Fibroblast of upper back skin (primary cell): ENCODE measurements at places on chromosomes 13 and 19.
A peak's percentile ranks its signal among the peaks of the same experiment; 100 is the strongest.

DNA sequence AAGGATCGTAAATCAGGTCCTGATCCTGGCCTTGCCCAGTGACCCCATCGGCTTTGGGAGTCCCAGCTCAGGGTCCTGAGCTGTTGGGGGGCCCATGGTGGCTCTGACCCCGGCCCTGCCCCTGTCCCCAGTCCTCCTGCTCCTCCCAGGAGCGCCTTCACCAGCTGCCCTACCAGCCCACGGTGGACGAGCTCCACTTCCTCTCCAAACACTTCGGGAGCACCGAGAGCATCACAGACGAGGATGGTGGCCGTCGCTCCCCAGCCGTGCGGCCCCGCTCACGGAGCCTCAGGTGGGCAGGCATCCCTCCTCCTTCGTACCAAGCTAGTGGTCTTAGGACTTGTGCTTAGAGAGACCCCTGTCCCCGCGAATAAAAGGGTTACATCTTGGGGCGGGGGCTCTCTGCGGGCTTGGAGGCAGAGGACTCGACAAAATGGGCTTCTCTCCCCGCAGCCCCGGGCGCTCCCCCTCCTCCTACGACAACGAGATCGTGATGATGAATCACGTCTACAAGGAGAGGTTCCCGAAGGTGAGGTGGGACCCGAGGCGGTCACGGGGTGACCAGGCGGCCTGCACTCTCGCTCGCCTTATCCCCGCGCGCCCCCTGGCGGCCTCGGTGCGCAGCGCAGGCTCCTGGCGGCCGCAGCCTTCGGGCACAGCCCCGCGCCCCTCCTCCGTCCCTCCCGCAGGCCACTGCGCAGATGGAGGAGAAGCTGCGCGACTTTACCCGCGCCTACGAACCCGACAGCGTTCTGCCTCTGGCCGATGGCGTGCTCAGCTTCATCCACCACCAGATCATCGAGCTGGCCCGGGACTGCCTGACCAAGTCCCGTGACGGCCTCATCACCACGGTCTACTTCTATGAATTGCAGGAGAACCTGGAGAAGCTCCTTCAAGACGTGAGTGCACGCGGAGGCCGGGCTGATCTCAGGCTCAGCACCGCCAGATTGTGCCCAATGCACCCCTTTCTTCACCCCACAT is 9.1 kb downstream of the MAST1 start:
- peak; percentile 72 for DNase-seq

DNA sequence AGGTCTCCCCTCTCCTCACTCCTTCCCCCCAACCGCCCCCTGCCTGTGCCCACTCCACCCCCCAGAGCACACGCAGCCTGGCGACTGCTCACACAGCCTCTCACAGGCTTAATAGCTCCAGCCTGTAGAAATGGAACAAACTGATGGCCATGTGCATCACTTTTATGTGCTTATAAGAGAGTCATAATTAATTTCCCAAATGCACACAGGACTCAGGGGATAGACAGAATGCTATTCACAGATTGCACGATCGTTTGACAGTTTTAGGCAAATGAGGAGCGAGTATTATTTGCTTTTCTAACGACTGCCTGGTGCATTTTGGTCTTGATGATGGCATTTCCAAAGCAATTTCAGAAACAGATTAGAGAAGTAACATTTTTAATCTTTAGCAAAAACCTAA is 97.7 kb upstream of the VSTM2B start:
- no peak for DNase-seq

DNA sequence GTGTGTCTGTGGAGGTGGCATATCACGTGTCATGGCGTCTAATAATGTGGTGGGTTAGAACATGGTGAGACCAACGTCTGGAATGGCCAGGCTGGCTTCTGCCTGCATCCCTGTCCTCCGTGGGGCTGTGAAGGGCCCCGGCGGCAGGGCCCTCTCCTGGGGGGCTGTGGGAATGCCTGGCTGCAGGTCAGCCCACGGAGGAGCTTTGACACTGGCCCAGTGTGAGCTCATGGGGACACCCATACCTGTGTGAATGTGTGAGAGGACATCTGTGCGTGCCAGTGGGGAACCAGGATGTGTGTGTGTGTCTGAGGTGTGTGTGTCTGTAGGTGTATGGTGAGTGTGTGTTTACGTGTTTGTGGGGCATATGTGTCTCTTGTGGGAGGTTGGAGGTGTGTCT is 300.1 kb downstream of the TEX29 start:
- DNase-seq, result no peak

- DNase-seq, result peak; percentile 67
Measured at GRCh38 chr19:17220207-17220758, 5.1 kb downstream of the USE1 start.

GRCh38 chr19:17304386-17305215 is 1.1 kb upstream of the MRPL34 start:
- DNase-seq, result no peak

DNA sequence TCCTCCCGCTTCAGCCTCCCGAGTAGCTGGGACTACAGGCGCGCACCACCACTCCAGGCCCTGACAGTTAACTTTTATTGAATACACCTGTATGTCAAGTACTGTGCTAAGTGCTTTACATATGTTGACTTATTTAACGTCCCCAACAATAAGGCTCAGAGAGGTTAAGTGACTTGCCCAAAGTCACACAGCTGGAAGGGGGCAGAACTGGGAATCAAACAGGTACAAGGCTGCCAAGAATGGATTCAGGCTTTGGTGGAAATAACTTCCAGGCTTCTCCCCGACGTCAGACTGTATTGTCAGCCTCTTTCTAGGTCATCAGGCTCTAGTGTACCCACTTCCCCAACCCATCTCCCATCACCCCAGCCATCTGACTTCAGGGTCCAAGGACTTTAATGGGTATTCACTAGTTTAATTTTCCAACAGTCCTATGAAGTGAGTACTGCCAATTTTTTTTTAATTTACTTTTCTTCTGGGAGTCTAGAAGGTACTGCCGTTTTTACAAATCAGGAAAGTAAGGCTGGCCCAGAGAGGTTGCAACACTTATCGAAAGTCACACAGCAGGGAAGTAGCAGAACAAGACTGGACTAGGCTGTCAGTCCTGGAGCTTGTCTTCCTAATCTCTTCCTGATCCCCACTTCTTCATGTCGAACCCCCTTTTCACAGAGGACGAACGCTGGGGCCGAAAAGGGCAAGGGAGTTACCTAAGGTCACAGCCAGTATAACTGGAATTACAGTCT is 4.9 kb upstream of the CKM start:
- DNase-seq, result no peak

GRCh38 chr13:96781141-96781540 is 213.1 kb downstream of the OXGR1 start:
- no peak for DNase-seq

GRCh38 chr19:29650772-29651387 is 14.4 kb upstream of the PLEKHF1 start:
- no peak for DNase-seq

- DNase-seq, result no peak
Measured at GRCh38 chr13:75417012-75417384, 65.0 kb downstream of the TBC1D4 start.

- no peak for DNase-seq
Measured at GRCh38 chr19:5837761-5838352, 1.6 kb downstream of the FUT6 start.

DNA sequence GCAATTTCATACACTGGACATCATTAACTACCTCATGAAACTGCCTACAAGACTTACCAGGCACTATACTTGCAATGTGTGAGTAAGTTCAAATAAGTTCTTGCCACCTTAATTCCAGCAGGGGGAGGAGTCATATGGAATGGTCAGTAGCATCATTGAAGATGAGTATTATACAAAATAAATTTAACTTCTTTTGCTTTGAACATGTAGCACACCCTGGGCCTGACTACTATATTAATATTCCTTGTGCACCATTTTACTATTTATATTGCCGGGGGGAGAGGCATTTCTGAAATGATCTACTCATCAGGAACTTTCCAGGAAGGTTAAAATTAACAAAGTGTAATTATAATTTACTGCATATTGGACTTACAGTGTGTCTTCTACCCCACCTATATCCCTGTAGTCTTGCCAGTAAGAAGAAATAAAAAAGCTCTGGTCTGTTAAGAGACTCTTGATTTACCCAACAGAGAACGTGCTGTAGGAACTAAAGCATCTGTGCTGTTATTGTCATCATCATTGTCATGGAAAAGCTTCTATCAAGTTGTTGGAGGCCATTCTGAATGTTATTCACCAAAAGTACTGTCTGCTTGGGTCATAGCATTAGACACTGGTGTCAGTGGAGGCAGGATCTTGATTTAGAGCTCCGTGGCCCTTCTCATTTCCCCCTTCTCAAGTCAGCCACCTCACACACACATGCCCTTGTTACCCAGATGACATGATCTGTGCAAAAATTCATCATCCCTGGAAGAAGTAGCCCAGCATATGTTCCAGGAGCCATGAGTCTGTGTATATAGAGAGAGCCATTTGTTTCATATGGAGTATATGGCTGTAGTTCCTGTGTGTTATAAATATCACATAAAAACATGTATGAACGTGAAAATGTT is 147.1 kb downstream of the MTUS2 start:
- DNase-seq, result no peak

DNA sequence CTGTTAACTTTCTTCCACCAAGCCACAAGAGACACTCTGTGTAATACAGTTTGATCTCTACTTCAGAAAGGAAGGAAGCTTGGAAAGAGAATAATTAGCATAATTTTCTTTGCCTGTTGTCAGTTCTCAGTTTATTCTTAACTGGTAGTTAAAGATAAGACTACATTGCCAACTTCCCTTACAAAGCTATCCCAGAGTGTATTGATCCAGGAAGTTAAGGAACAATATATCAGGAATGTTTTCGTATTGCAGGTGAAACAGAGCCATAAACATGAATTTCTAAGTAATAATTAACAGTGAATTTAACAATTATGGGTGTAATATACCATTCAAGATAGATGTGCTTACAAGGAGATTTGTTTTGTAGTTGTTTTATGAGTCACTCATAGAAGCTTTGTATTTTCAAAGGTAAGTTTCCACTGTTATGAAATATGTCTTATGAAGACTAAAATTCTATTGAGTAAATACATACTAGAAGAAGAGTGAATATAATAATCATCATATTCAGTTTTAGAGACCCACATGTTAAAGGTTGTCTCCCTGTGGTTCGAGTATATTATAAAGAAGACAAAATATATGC is 88.4 kb upstream of the KLF5 start:
- DNase-seq, result no peak

GRCh38 chr19:16920816-16921529 is 32.2 kb downstream of the F2RL3 start:
- DNase-seq, result peak; percentile 73

- peak; percentile 43 for DNase-seq
Measured at GRCh38 chr19:3061182-3062161, 823 bp downstream of the TLE5 start.

GRCh38 chr19:10555610-10555973 is 10.2 kb downstream of the KRI1 start:
- DNase-seq, result no peak

DNA sequence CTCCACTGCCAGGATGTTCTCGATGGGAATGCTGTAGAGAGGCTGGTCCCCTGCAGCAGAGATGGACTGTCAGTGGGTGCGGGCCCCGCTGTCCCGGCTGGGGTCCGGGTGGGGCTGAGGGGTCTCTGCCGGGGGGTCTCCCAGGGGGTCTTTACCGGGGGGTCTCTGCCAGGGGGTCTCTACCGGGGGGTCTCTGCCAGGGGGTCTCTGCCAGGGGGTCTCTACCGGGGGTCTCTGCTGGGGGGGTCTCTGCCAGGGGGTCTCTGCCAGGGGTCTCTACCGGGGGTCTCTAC is 25.7 kb upstream of the C13orf46 start:
- DNase-seq, result no peak

- no peak for DNase-seq
Measured at GRCh38 chr19:18741124-18742121, 49.7 kb downstream of the COMP start.

DNA sequence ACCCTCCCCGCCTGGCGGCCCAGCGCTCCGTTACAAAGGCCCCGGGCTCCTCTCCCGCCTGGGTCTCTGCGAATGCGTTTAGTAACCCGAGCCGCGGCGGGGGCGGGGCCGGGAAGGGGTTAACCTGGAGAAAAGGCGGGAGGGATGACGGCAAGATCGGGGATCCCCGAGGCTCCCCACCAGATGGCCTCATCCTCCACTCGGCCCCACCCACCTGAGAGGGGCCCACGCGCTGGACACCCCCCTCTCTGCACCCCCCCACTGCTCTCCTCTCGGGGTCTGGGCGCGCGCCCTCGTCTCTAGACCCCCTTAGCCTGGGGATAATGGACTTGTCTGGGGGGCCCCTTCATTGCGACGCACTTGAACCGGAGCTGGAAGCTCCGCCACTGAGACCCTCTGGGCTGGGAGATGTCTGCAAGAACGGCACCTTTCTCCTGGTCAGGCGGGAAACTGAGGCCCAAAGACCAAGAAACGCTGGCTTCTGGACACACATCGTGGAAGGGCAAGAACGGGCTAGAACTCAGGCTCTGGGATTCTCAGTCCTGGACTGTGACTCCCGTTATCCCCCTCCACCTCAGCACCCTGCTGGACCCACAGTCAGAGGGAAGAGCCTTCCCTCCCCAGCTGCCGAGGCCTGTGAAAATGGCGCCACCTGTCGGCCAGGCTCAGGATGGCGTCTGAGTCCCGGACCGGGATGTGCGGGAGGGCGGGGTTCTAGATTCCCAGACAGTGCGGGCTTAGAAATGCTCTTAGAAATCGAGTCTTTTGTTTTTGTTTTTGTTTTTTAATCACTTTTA is 2.9 kb upstream of the LTBP4 start:
- DNase-seq, result peak; percentile 90

DNA sequence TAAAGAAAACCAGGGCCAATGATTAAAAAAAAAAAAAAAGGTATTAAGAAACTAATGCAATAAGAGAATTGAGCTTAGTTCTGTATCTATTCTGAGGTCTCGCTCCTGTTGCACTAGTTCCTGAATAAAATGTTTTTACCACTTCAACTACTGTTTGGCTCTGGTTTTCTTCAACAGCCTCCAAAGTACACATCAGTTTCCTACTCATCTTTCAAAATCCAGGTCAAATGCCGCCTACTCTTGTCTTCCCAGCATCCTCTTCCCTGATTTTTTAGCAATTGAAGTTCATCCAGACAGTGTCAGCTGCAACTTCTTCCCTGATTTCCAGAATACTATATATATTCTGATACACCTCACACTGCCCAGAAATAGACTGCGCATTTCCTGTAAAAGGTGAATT is 1.4 kb upstream of the RCBTB1 start:
- no peak for DNase-seq

- DNase-seq, result no peak
Measured at GRCh38 chr19:41311072-41311471, 1.1 kb downstream of the CCDC97 start.

DNA sequence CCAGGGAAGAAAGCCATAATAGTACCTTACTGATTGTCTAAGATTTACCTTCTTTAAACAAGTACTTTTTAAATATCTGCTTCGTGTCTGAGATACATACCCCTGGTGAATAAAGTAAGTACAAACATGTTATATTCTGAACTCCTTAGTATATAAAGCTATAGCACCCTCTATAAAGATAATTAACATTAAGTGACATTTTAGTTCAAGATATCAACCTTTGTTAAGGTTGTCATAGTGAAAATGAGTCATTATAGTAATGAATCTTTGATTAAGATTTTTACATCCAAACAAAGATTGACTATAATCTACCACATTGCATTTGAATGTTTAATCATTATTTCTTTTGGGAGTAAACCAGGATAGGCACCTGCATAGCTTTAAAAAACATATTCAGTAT is 55.4 kb upstream of the KCTD4 start:
- DNase-seq, result no peak

GRCh38 chr19:15115762-15116615 is 8.8 kb downstream of the SYDE1 start:
- no peak for DNase-seq
